ENCODE measurements at places on chromosomes 1 and 21.

GRCh38 chr1:187338762-187339412 is 510.1 kb downstream of the PLA2G4A start:
- DNase-seq = no peak

GRCh38 chr1:64692911-64693310 is 52.0 kb upstream of the RAVER2 start:
- no peak for DNase-seq

DNA sequence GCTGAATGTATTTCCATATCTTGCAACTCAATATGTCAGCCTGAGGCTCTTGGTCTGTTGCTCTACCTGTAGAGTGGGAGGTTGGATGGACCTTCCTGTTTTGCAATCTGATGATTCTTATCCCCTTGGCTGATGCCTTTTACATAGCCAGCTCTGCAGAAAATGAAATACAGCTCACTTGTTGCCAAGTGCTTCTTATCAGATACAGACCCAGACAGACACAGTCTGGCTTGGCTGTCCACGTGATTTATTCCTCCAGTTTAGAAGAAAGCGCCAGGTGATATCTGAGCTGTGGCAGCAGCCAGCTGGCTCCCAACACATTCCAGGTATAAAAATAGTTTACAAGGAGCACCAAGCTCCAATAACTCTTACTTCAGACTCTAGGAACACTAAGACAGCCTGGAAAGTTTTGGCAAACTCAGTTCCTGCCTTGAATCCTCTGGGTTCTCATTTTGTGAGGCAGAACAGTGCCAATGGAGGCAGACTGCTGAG is 479.2 kb upstream of the USP24 start:
- DNase-seq = peak; percentile 24

- DNase-seq = no peak
Observed at GRCh38 chr1:33331444-33332356, 10.8 kb upstream of the A3GALT2 start.

DNA sequence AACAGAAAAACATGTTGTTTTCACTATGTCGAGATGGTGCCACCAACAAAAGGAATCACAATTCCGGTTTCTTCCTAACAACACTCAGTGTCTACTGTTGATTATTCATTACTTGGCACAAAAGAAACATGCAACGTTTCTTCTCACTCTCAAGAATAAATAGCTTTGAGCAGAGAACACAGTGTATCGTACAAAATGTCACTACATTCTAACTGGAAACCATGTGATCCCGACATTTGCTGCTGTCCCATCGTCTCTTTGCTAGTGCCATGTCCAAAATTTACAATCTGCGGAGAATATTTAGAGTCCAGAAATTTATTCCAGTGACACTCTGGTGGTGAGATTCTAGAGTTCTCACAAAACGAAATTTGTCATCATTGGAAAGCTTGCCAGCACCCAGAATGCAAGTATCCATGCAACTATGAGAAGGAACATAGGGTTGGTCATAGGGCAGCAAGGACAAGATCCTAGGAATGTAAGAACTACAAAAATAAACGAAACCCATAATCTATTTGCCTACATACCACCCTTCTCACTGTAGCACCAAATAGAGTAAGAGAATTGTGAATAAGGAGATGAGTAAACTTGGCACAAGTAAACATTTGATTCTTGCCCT is 505.1 kb downstream of the LTN1 start:
- no peak for DNase-seq

DNA sequence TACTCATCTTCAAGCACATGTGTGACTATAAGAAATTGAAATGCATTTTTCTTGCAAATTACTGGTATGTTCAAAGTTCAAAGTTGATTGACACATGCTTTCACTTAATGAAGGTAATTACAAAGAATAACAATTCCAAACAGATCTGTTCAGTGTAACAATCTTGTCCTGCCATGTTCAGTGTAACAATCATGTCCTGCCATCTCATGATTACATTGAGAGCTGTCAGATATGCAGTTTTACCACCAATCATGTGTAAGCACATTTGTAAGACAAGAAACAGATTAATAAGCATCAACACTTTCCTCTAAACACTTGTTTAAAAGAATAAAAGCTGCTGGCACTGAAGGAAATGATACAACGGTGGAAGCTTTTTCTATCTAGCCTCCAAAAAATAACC is 80.3 kb upstream of the ZNF281 start:
- no peak for DNase-seq

DNA sequence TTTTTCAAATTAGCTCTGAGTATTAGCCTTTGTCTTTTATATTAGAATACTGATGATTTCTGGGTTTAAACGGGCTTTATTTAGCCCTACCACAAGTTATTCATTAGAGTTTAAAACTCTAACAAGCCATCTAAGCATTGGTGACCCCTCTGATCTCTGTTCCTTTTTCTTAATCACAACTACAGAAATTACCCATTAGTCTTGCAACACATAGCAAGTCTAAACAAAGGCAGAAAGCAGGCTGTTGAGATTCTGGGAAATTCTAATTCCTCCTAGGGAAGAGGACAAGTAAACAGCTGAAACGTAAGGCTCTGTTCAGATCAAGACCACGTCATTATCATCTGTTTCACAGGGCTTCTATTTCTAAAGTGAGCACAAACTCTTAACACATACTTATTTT is 491.2 kb upstream of the ZRANB2 start:
- no peak for DNase-seq

DNA sequence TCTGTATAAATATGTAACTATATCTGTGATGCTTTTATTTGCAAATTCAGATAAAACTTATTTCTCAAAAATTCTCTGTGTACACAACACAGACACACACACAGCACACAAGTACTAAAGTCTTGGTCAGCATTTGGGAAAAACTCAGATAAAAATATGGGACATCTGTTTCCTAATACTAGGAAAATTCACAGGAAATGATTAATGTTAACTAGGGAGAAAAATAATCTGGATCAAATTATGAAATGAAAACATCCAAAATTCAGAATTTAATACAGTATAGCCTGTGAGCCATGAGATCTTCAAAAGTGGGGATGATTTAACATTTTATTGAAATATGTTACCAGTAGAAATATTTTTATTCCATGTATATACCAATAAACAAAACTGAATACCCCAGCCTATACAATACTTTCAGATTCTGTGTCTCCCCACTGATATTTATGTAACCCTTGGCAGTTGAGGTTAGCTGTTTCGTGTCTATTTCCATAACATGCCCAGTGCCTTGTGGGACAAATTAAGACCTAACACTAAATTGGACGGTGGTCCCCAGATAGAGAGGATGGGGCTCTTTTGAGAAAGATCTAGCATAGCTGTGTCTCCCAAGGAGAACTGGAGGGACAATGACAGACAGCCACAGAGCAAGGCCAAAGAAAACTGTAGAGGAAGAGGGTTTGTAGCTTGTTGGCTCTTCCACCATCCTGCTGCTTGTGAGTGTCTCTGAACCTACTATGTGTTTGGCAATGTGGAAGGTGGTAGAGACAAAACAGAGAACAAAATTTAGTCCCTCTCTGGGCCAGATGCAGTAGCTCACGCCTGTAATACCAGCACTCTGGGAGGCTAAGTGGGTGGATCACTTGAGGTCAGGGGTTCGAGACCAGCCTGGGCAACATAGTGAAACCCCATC is 47.2 kb downstream of the GNG12 start:
- no peak for DNase-seq

DNA sequence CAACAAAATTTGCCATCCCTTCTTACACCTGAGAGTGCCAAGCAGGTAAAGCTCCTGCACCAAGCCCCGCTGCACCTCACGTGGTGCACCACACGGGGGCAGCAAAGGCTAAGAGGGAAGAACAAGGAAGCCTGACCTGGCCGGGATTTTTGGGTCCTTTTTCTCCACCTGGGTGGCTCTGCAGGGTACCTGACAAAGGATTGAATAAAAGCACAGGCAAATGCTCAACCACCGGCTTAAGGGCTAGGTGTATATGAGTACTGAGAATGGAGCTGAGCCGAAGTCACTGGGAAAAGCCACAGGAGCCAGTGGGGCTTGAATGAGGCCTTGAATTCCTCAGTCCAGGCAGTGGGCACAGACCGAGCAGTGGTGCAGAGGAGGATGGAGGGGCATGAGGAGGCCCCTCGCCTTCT is 36.4 kb downstream of the ZNF697 start:
- DNase-seq = peak; percentile 72

DNA sequence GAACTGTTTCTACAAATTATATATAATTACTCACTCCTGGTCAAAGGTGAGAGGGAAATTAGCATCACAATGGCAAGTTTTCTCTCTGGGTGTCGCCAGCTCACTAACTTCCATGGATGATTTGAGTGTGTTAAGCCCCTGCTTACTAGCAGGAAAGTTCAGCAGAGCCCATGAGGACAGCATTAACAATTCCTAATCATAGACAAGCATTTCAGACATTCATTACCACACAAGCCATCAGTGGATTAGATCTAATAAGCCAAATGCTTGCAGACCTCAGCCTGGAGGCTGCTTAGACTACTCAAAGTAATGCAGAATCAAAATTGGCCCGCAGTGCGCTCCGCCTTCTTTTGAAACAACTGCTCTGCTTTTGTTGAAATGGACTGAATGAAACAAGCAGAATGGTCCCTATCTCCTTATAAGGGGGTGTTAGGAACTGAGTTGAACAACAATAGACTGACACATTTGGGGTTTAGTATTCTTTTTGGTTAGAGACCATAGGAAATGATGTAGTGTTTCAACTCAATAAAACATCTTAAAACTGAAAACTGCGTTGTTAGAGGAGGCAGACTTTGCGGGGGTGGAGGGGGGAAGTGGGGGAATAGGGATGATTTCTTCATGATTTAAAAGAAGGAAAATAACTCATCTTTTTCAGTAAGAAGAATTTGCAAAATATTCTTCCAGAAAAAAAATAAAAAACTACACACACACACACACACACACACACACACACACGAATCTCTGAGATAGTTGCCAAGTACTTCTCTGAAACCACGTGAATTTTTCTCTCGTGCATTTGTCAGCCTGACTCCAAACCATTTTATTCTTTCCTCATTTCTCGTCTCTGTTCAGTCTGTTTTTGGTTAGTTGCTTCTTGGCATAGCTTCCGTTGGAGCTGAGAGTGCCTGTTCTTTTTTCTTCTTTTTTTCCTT is 54.6 kb downstream of the GORAB start:
- no peak for DNase-seq

DNA sequence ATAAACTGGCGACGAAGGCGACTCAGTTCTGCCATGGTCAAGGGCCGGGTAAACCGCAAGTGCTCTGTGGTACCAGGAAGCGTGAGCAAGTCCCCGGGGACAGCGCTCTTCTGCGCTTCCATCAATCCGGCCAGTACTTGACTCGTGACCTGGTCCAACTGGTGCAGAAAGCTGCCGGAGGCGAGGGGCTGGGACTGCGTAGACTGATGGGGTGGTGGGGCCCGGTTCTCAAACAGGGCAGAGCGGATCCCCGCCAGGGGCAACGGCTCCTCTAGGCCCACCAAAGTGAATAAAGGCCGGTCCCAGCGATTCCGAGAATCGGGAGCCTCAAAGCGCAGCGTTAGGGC is 852 bp downstream of the KTI12 start:
- DNase-seq = no peak

DNA sequence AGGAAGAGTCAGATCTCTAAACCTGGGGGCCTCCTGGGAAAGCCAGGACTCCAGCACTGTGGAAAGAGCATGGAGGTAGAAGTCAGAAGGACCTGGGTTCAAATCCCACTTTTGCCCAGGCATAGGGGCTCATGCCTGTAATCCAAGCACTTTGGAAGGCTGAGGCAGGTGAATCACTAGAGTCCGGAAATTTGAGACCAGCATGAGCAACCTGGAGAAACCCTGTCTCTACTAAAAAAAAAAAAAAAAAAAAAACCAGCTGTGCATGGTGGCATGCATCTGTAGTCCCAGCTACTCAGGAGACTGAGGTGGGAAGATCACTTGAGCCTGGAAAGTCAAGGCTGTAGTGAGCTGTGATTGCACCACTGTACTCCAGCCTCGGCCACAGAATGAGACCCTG is 31.8 kb downstream of the LDLRAP1 start:
- DNase-seq = no peak

- DNase-seq = no peak
Observed at GRCh38 chr21:21845901-21846300, 847.7 kb downstream of the NCAM2 start.

GRCh38 chr1:223010582-223011504 is 132.2 kb downstream of the TLR5 start:
- DNase-seq = no peak

GRCh38 chr1:43206600-43207228 is 34.6 kb downstream of the CFAP57 start:
- DNase-seq = no peak

GRCh38 chr21:15617964-15618363 is 111.8 kb upstream of the USP25 start:
- DNase-seq = peak; percentile 20

GRCh38 chr1:206048582-206048981 is 4.4 kb upstream of the RHEX start:
- no peak for DNase-seq

DNA sequence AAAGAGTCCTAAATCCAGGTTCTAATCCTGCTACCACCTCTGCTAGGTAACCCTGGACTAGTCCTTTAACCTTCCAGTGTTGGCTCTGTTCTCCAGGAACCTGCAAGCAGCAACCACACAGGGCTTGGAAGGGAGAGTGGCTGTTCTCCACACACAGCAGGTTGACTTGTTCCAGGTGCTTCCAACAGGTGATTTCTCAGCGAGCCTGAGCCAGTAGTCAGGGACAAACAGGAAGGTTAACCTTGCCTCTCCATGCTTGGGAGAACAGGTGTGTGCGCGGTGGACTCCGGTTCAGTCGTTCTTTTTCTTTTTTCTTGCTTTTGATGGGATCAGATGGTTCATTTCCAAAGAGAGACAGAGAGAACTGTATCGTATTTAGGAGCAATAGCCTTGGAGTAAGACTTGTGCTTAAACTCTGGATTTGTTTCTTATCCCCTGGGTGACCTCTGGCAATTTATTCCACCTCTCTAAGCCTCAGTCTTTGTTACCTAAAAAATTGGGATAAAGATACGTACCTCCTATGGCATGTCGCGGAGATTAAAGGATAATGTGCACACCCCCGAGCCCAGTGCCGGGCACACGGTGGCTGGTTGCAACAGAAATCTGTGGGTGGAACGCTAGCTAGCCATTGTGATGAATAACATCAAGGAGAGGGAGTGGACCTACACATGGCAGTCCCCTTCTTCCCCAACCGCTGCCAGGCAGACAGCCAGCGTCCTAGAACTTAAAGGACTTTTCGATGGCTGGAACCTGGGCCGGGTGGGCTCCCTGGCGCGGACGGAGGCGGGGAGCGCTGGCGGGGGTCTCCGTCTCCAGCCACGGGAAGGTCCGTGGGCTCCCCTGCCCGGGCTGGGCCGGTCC is 583 bp upstream of the CACHD1 start:
- peak; percentile 4 for DNase-seq

- no peak for DNase-seq
Observed at GRCh38 chr1:168509875-168510791, 33.7 kb downstream of the XCL2 start.

DNA sequence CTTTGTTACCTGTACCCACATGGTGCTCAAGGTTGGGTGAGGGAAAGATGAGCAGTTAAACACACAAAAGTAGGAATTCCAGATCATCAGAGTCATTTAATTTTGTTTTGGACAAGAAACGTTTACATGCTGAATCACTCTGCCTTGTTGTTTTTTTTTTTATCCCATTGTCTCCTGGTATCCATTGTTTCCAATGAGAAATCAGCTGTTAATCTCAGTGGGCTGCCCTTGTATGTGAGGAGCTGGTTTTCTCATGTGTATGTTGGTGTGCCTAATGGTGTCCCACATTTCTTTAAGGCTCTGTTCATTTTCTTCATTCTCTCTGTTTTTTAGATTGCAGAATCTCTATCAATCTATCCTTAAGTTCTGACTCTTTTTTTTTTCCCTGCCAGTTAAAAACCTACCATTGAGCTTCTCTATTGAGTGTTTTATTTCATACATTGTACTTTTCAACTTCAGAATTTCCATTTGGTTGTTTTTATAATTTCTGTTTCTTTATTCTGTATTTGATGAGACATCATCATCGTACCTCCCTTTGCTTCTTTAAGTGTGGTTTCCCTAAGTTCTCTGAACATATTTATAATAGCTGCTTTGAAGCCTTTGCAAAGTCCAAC is 8.8 kb upstream of the OBSCN start:
- DNase-seq = no peak

All from NCI-H1105 (cell line).